Activated T-helper 17 cell treated with anti-CD3 and anti-CD28 coated beads, Interleukin-2, amount 50 U/mL, for 72 hours (primary cell): ENCODE measurements at places on chromosomes 3 and 15.

GRCh38 chr3:41846850-41847249 is 115.1 kb downstream of the ULK4 start:
- H3K4me3 ChIP-seq: no peak overlapping the region
- H3K27me3 ChIP-seq: no peaks in the 10 kb centered on the region
- peak; percentile 72 for ATAC-seq
- peaks cover 9% of the 10 kb centered on the region for H3K4me1 ChIP-seq
- peak overlapping the region; percentile 37 for H3K27ac ChIP-seq

DNA sequence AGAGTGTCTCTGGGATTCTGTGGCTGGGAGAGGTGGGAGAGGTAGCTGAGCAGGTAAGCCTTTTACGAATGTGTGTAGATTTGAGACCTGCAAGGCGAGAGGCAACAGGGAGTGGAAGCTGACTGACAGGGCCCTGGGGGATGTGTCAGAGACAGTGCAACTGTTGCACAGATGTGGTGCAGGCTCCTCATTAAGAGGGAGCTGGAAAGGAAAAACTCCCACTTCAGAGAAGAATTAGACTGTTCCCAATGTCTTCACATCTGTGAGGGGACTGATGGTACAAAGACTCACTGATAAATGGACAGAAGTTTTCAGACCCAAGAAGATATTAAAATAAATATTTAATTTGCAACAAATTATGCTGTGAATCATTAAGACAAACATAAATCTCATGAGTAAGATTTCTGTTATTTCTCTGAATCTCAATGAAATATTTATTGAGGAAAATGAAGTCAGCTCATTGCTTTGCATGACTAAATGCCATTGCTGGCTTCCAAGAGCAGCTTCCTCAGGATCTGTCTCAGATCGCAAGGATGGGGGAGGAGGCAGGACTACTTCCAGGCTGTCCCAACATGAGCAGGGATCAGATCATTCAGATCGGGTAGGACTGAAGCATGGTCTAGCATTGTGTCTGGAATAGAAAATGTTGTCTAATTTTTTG is 127.3 kb upstream of the ROPN1 start:
- H3K27ac ChIP-seq: no peak overlapping the region
- ATAC-seq: no peak
- H3K36me3 ChIP-seq: no peaks in the 10 kb centered on the region
- H3K27me3 ChIP-seq: peaks cover 23% of the 10 kb centered on the region
- no peaks in the 10 kb centered on the region for H3K4me1 ChIP-seq

DNA sequence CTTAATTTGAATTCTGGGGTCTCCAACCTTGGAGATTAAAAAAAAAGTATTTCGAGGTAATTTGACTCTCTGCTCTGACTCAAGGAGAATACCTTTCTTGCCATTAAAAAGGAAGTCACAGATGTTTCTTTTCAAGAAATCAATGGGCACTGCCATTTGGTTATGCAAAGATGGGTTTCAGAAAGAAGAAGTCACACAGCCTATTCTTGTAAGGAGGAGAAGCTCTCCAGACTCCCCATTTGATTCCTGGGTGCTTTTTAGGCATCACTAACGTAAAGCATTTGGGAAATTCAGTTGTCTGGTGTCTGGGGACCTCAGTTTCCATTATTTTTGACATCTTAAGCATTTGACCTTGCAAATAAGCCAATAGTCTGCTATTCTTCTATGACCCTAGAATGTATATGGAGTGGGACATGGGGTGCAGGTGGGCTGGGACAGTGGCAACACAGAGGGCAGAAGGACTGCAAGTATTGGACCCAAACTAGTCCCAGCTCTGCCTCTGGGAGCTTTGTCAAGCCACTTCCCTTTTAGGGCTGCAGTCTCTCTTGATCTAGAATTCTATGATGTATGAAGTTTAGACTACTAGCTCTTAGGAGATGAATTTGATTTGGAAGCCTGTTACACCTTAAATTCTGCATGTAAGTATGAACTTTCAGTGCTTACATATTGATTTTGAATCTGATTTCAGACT is 27.8 kb downstream of the IL5RA start:
- no peak overlapping the region for H3K4me3 ChIP-seq
- H3K36me3 ChIP-seq: no peaks in the 10 kb centered on the region

DNA sequence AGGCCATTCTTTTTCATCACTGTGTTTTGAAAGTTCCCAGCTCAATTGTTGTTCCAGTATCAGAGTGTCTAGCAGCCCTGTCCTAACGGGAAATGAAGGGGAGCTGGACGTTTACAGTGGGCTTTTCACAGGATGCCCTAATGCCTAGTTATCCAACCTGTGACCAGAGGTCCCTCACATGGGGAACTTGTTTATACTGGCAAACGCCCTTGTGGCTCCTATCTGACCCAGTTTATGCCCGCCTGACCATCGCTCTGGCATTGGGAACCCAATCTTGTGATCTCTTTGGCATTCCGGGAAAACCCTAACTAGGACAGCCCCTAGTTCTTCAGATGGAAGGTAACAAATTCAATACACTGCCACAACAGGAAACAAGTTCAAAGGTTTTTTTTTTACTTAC is 14.5 kb upstream of the MYRIP start:
- no peak overlapping the region for H3K4me3 ChIP-seq
- no peaks in the 10 kb centered on the region for H3K4me1 ChIP-seq
- no peaks in the 10 kb centered on the region for H3K36me3 ChIP-seq
- H3K27ac ChIP-seq: no peak overlapping the region
- H3K27me3 ChIP-seq: peaks cover 10% of the 10 kb centered on the region

- no peak for ATAC-seq
- peaks cover 11% of the 10 kb centered on the region for H3K27me3 ChIP-seq
- H3K4me1 ChIP-seq: no peaks in the 10 kb centered on the region
- H3K36me3 ChIP-seq: no peaks in the 10 kb centered on the region
- H3K27ac ChIP-seq: no peak overlapping the region
These were observed 69.4 kb downstream of the TFRC start for GRCh38 chr3:196012481-196012880.

DNA sequence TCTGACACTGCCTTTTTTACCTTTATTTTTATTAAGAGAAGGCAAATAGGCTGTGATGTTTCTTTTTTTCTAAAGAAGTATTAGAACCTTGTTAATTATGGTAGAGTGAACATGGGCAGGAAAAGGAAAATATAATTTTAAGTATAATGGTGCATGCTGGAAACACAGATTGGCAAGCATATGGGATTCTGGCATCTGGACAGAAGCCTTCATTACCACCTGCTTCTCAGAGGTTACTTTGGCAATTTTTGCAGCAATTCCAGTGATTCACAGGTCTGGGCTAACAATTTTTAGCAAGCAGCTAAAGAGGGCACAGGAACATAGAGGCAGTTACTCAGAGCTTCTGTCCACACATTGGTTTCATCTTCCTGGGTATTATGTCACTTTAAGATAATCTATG is 258.3 kb downstream of the DIPK2A start:
- no peak for ATAC-seq
- H3K27ac ChIP-seq: no peak overlapping the region
- H3K4me3 ChIP-seq: no peak overlapping the region
- no peaks in the 10 kb centered on the region for H3K4me1 ChIP-seq
- peaks cover 3% of the 10 kb centered on the region for H3K27me3 ChIP-seq

DNA sequence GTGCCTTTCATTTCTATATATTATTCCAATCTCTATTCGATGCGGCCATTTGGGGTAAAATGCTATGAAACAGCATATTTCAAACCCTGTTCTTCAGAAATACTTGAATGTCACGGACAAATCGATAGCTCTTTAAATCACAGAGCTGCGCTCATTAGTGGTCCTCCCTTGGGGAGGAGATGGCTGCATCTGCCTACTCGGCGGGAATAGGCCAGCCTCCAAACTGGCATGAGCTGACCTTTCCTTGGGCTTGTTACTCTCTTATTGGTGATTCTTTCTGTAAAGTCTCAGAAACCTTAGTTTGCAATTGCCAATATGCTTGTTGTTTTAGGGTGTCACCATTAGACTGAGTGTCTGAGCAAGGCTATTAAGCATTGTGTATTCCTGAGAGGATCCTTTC is 120.9 kb downstream of the BDH1 start:
- H3K27ac ChIP-seq: no peak overlapping the region
- peaks cover 17% of the 10 kb centered on the region for H3K27me3 ChIP-seq
- no peak for ATAC-seq
- no peak overlapping the region for H3K4me3 ChIP-seq
- peaks cover 6% of the 10 kb centered on the region for H3K4me1 ChIP-seq
- H3K36me3 ChIP-seq: no peaks in the 10 kb centered on the region

- peaks cover 77% of the 10 kb centered on the region for H3K36me3 ChIP-seq
- ATAC-seq: no peak
- peaks cover 24% of the 10 kb centered on the region for H3K4me1 ChIP-seq
- no peaks in the 10 kb centered on the region for H3K27me3 ChIP-seq
- peak overlapping the region; percentile 32 for H3K27ac ChIP-seq
- no peak overlapping the region for H3K4me3 ChIP-seq
These were observed 3.8 kb downstream of the TP53BP1 start for GRCh38 chr15:43489191-43489590.

DNA sequence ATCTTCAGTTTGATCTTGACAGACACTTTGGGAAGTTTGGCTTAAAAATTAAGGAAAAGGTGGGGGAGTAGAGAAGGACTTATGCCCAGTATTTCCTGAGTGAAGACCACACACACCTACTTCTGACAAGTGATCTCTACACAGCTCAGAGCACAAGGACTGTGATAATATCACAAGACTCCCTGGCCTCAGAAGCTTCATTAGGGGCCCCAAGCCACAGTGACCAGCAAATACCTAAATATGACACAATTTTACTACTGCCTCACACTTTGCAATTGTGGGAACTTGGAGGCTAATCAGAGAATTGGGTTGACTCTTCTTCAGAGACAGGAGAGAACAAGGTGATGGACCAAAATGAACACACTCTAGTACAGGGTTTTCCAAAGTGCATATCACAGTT is 2.6 kb downstream of the ILDR1 start:
- H3K27me3 ChIP-seq: peaks cover 31% of the 10 kb centered on the region
- H3K4me3 ChIP-seq: no peak overlapping the region
- no peaks in the 10 kb centered on the region for H3K4me1 ChIP-seq
- H3K36me3 ChIP-seq: no peaks in the 10 kb centered on the region
- ATAC-seq: no peak
- no peak overlapping the region for H3K27ac ChIP-seq

- no peaks in the 10 kb centered on the region for H3K36me3 ChIP-seq
- peaks cover 14% of the 10 kb centered on the region for H3K4me1 ChIP-seq
- no peak overlapping the region for H3K4me3 ChIP-seq
- no peak overlapping the region for H3K27ac ChIP-seq
- H3K27me3 ChIP-seq: peaks cover 76% of the 10 kb centered on the region
These were observed 6.5 kb upstream of the ETV5 start for GRCh38 chr3:186115239-186115996.

GRCh38 chr3:24086206-24086605 is 141.1 kb downstream of the NR1D2 start:
- ATAC-seq: no peak
- no peak overlapping the region for H3K27ac ChIP-seq
- no peaks in the 10 kb centered on the region for H3K27me3 ChIP-seq
- no peaks in the 10 kb centered on the region for H3K36me3 ChIP-seq
- H3K4me3 ChIP-seq: no peak overlapping the region

GRCh38 chr3:101151286-101151913 is 158.2 kb upstream of the ABI3BP start:
- no peak overlapping the region for H3K27ac ChIP-seq
- ATAC-seq: no peak
- H3K4me1 ChIP-seq: no peaks in the 10 kb centered on the region
- peaks cover 36% of the 10 kb centered on the region for H3K27me3 ChIP-seq

- no peaks in the 10 kb centered on the region for H3K36me3 ChIP-seq
- H3K4me3 ChIP-seq: no peak overlapping the region
- H3K27me3 ChIP-seq: peaks cover 38% of the 10 kb centered on the region
- no peaks in the 10 kb centered on the region for H3K4me1 ChIP-seq
These were observed 15.6 kb upstream of the STRA6 start for GRCh38 chr15:74217907-74218885.

- H3K27ac ChIP-seq: no peak overlapping the region
- no peaks in the 10 kb centered on the region for H3K4me1 ChIP-seq
- no peak overlapping the region for H3K4me3 ChIP-seq
- no peak for ATAC-seq
- H3K36me3 ChIP-seq: no peaks in the 10 kb centered on the region
These were observed 2.5 kb upstream of the FBN1 start for GRCh38 chr15:48647962-48648361.

- no peaks in the 10 kb centered on the region for H3K36me3 ChIP-seq
- no peaks in the 10 kb centered on the region for H3K4me1 ChIP-seq
- H3K27ac ChIP-seq: no peak overlapping the region
- no peak overlapping the region for H3K4me3 ChIP-seq
These were observed 49.4 kb downstream of the MYZAP start for GRCh38 chr15:57640930-57641682.

GRCh38 chr3:8485141-8485870 is 16.3 kb upstream of the LMCD1 start:
- no peaks in the 10 kb centered on the region for H3K36me3 ChIP-seq
- H3K4me1 ChIP-seq: no peaks in the 10 kb centered on the region
- H3K27me3 ChIP-seq: no peaks in the 10 kb centered on the region
- no peak for ATAC-seq
- H3K4me3 ChIP-seq: no peak overlapping the region

DNA sequence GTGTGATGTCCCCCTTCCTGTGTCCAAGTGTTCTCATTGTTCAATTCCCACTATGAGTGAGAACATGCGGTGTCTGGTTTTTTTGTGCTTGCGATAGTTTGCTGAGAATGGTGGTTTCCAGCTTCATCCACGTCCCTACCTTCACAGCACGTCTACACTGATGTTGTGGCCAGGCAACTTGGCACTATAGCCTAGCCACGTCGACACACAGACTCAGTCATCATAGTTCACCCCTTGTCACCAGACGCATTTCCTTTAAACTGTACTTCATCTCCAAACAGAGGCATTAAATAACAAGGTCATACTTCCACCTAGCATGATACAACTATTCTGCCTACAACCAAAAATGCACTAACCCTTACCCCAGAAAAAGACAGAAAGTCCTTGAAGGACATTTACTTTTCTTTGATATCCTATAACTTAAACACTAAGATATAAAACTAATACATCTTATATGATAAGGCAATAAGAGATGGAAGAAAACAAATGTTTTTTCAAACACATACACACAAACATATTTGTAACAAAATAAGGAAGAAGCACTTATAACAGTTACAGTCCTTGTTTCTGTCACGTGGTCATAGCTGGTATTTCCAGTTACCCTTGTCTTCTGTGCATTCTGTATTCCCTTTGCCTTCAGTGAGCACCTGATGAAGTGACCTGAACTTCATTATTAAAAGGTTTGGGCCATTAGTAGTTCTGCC is 121.4 kb downstream of the KLF13 start:
- no peak for ATAC-seq
- no peaks in the 10 kb centered on the region for H3K27me3 ChIP-seq
- H3K27ac ChIP-seq: peak overlapping the region; percentile 49
